Dermis microvascular lymphatic vessel endothelial cell (primary cell): ENCODE measurements at places on chromosomes 5 and 9. TPM values are rescaled to one million over a fixed set of nuclear protein-coding genes. Genes with fewer than 3 reads are reported as not detected.

Gene GRAMD2B
- 8.5 and 12.8 TPM in 2 replicates for total RNA-seq

Gene TMEM38B
- 5.1 and 7.7 TPM in 2 replicates for total RNA-seq

Gene PDLIM4
- total RNA-seq, result 20.7 and 26.7 TPM in 2 replicates

Gene CA9
- total RNA-seq, result 0.13 TPM in 2 replicates

Gene ANKRD31
- total RNA-seq, result under 0.01 TPM in 1 of 2 replicates, not detected in the other

Gene BHMT2
- total RNA-seq, result 3.1 and 6.2 TPM in 2 replicates

Gene CDH9
- total RNA-seq, result not detected in 2 replicates

Gene SPTLC1
- total RNA-seq, result 85.1 and 94.8 TPM in 2 replicates

Gene SIL1
- 43.4 and 62.7 TPM in 2 replicates for total RNA-seq

Gene CDKN2B-AS1
- 0.76 and 1.4 TPM in 2 replicates for total RNA-seq

Gene PTGDS
- 0.13 and 0.25 TPM in 2 replicates for total RNA-seq

Gene AQP3
- total RNA-seq, result 0.25 and 0.39 TPM in 2 replicates

Gene TNFSF8
- not detected in 2 replicates for total RNA-seq

Gene LCN15
- total RNA-seq, result 0.13 TPM in 1 of 2 replicates, not detected in the other
